Hindlimb muscle (tissue), 1 donor: ENCODE measurements at places on chromosomes 3 and 15. TPM values are rescaled to one million over a fixed set of nuclear protein-coding genes. Genes with fewer than 3 reads are reported as not detected.

USF3 gene
- 19.3 TPM for polyA plus RNA-seq

FBXL22 gene
- 38.4 TPM for polyA plus RNA-seq

DNA sequence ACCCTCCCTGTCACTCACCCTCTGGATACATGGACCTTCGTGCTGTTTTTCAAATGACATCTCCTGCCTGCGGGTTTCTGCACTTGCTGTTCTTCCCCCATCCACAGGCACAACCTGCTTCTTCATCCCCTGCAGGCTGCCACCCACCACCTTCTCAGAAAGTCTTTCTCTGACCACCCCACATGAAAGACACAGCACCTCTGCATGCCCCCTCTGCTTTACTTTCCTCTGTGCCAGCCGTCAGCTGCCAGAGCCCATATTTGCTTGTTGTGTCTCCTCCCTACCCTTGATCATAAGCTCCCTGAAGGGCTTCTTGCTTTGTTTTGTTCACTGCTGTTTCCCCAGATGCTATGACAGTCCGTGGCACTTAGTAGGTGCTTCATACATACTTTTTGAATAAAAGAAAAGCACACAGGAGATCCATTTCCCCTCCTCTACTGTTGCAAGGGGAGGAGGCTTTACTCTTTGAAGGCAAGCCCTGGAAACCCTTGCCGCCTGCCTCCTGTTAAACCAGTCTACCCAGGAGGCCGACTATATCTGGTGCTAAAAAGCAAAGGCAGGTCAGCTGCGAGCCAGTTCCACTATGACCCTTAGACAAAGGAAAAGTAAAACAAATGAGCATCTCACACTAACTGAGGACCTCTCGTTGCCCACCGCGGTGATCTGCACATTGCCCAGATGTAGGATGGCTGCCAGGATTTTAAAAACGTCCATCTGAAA lies 31.9 kb downstream of the MYO5C start:
- DNase-seq, result no peak

- DNase-seq, result no peak
These were observed 108.2 kb downstream of the ULK4 start for GRCh38 chr3:41853540-41854196.

GRCh38 chr3:71582036-71582611 lies 1.4 kb downstream of the FOXP1 start:
- DNase-seq, result peak; percentile 62
